ENCODE measurements at places on chromosomes 3 and 15.

GRCh38 chr3:177196008-177196455 lies 1.2 kb downstream of the TBL1XR1 start:
- DNase-seq: no peak

DNA sequence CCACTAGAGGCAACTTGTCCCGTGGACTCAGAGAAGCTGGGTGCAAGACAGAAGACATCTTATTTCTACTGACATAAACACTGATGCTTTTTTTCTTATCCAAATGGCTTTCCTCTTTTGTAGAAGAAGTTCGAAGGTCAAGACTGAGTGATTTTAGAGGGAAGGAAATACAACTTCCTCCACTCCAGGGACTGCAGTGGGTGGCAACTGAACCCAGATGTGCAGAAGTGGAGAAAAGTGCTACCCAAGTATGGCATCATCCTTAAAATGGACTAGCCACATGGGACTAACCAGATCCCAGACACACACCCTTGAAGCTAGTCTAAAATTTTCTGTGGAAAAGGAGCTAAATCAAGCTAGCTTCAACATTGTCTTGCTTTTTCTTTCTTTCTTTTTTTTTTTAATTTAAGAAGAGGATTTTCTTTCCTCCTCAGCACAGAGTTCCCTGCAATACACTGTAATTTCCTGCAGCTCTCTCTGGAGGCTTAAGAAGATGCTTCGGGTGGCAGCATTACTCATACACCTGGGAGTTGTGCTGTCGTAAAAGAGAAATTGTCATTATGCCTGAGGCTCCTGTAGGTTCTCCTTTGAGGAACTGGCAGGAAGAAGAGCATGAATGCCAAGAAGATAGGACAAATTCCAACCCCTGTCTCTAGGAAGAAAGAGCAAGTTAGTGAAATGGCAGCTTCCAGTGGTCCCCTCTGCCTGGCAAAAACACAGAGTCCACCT lies 3.8 kb upstream of the FRMD4B start:
- DNase-seq: no peak

GRCh38 chr3:104536715-104537114 lies 830.0 kb upstream of the ALCAM start:
- DNase-seq: no peak

DNA sequence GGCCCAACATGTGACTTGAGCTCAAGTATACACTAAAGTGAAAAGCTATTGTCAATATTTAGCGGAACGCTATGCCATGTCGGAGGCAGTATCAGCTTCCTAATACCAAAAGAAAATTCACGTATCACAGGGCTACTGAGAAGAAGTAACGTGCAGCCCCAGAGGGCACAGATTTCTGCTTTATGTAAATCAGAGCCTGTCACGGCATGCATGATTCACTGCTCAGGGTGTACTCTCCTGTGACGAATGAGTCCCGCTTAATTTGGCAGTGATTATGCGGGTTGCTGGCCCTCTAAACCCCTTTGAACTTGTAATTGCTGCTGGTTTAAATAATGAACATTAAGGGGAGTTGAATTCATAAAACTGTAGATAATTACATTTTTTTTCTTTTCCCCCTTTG lies 85.3 kb downstream of the MEIS2 start:
- no peak for DNase-seq

DNA sequence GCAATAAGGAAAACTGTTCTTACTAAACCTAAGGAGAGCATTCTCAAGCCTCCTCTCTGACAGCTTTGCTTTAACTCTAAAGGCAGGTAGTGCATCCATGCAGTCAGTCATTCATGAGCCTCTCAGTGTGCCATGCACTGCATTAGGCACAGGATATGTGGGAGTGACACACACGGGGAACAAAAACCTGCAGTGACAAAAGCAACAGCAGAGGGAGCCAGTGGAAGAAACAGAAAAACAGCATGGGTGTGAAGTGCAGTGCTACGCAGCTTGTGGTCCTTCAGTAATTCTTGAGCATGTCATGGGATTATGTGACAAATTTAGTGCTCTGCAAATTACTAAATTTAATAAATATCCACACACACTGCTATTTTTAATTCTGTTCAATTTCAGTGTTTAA lies 230.7 kb downstream of the BBX start:
- no peak for DNase-seq
